AG08395 (cell line): ENCODE measurements at places on chromosomes 5 and 9.

DNA sequence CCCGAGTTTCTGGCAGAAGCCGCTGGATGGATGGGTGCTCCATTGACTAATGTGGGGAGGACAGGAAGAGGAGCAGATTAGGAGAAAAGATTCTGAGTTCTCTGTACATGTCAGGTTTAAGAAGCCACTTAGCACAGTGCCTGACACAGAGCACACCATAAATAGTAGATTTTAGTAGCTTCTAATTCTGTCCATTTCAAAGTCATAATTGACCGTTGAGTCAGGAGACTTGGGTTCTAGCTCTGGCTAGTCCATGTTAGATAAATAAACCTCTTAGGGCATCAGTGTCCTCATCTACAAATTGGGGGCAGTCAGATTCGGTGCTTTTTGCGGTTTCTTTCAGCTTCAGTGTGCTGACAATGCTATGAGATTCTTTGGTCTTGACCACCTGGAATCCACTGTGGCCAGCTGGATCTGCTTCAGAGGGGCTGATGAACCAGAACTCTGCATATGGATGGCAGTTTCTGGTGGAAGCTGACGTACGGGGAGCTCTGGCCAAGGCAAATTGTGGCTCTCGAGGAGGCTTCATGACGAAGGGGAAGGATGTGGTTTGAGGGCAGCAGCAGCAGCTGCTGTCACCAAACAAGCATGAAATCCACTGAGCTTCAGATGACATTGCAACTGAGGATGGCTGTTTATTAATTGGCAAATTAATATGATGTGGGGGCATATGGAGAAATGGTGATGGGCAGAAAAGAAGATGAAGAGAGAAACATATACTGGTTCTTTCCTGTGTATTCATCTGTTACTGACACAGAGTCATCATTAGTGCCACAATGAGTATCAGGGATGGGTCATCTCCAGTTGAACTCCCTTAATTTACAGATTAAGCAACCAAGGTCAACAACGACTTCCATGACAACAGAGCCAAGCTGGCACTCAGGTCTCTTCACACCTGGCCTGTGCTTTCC, 134.4 kb downstream of the AOPEP start:
- peak; percentile 90 for DNase-seq

DNA sequence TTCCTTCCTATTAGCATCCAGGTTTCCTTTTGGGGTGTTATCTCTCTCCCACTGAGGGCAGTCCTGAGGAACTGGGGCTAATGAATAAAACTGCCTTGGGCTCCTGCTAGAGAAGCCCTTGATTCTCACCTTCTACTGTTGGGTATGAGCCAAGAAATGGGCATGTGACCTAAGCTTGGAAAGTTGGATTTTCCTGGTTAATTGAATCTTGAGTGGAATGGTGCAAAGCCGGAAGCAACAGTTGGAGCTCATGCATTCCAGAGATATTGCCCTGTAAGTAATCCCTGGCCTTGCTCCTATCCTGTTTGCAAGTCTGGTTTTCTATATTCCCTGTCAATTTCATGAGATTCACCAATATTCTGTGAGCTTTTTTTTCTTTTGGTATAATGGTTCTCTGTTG, 158.5 kb upstream of the ELL2 start:
- DNase-seq, result no peak

- DNase-seq, result no peak
Measured at GRCh38 chr9:14075218-14075617, 238.7 kb downstream of the NFIB start.

DNA sequence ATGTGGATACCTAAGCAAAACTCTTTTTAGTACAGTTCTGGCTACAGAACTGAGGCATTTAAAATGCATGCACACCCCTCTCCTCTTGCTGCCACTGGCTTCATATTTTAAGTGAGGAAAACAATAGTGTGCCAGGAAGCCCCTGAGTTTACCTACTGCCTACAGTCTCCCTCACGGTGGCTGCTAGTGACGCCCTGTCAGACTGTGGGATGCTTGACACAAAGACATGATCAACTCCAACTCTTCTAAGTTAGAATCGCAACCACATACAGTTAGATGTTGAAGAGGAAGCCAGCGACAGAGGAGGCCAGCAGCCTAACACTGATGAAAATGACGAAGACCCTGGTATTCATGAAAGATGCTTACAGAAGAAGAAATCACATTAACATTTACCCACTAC, 1.3 kb downstream of the SEC16A start:
- no peak for DNase-seq

- DNase-seq, result no peak
Measured at GRCh38 chr5:32534041-32534440, 51.3 kb upstream of the SUB1 start.

DNA sequence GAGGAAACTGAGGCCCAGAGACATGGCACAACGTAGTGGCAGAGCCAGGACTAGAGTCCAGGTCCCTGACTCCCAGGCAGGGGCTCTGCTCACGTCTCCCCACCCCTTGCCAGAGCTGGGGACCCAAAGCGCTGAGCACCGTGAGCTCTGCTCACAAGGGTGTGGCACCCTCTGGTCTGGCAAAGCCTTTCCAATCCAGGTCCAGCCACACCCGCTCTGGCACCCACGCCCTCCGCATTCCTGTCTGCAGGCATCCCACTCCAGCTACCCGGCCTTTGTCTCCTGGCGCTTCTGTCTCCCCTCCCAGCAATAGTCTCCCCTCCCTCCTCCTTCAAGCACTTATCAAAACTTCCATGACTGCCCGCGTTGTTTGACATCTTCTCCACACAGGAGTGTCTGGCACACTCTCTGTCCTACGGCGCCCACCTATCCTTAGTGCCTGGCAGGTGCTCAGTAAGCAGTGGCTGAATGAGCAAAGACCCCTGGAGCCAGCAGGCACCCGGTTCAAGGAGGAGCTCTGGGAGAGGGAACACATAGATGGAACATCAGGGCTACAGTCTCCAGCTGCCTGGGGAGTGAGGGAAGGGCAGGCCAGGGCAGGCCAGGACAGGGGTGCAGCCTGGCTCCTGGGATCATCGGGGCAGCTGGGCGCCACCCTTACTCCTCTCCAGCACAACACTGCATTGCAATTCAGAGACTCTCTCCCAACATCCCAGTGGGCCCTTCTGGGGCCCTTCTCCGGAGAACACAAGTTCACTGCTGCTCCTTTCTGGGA, 12.0 kb downstream of the HIGD2A start:
- DNase-seq, result no peak

GRCh38 chr5:10903786-10904560, 142.9 kb upstream of the DAP start:
- DNase-seq, result no peak

- DNase-seq, result no peak
Measured at GRCh38 chr9:84404095-84404686, 63.6 kb upstream of the SLC28A3 start.

DNA sequence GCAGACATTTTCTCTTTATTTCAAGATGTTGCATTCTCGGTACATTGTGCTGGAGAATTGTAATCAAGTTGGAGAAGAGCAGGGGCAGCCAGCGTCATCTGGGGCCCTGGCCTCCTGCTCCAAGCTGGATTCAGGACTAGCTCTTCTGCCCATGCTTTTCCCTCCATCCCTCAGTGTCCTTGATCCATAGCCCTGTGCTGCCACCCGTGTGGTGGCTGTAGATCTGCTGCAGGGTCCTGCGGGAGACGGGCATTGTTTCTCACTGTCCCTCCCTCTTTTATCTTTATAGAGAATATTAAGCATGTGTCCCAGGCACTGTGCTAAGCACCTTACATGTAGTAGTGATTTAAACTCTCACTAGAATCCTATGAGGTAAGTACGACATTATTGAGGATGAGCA, 60.5 kb upstream of the HAND1 start:
- DNase-seq, result no peak

DNA sequence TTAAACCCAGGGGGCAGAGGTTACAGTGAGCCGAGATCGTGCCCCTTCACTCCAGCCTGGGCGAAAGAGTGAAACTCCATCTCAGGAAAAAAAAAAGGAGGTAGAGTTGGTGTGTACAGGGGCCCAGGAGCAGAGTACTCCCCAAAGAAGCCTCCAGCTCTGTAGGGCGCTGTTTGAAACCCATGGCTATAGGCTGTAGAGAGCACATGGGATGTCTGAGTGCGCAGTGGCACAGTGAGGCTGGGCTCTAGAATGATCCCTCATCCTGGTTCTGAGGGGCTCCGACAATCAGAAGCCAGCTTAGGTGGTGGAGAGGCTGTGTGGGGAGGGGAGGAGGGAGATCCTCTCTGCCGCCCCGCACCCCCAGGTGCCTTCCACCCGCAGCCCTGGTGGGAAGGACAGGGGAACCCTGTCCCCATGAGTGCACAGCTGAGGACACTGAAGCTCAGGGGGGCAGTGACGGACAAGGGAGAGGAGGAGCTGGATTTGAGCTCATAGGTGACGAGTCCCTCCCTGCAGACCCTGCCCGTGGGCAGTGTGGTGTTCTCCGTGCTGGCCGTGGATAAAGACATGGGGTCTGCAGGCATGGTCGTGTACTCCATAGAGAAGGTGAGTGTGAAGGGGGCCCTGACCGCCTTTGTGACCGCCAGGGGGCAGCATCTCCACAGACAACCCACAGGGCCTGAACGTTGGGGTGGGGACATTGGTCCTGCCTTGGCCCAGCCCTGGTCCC, 24.6 kb downstream of the CDHR2 start:
- DNase-seq, result peak; percentile 75

- peak; percentile 34 for DNase-seq
Measured at GRCh38 chr5:173547579-173547978, 68.9 kb downstream of the BOD1 start.

DNA sequence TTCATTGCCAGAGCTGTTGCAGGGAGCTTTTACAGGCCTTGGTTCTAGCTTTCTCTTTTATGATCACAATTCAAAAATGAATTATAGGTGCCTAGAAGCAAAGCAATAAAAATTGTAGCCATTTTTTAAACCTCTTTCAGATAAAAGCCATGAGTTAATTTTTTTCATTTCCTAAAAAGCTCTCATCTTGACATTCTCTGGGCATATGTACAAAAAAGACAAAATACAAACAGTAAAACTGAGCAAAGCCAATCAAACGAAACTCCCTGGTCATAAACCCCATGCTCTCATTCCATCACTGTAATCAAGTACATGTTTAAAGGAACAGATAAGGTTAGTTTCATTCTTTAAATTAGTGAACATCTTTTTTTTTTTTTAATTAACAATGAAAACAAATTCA, 101.9 kb downstream of the ERCC6L2 start:
- no peak for DNase-seq

GRCh38 chr5:135487839-135488514, 35.8 kb upstream of the TIFAB start:
- no peak for DNase-seq

DNA sequence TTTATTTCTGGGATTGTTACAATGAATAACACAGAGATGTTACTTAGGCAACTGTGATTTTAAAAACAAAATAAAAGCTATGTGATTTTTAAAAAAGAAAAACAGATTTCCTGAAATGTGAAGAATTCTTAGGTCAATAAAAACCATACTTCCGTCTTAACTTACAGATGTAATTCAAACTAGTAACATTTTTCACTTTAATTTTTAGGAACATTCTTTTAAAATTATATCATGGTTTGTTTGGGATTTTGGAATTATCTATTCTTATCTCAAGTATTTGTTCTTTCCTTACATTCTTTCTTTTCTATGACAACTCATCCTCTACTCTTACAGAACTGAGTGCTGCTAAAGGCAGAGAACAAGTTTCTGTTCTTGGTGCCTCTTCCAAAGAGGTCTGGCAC, 159.5 kb downstream of the RAPGEF6 start:
- DNase-seq, result peak; percentile 22

GRCh38 chr5:78888580-78889368, 96.3 kb downstream of the ARSB start:
- DNase-seq, result no peak

GRCh38 chr5:33855396-33855795, 36.4 kb downstream of the ADAMTS12 start:
- DNase-seq, result no peak

DNA sequence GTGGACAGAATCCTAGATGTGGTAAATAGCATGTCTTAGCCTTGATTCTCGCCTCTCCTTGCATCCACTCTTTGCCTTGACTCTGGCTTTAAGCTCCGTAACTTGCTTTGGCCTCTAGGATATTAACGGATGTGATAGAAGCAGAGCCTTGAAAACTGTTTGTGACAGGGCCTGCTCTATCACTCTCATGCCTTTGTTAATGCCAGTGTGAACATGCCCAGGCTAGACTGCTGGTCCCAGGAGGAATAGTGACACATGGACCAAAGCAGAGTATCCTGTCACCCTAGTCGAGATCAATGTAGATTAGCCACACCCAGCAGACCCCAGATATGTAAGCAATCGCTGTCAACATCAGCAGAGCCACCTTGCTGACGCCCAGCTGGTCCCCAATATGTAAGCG, 109.9 kb upstream of the C9orf72 start:
- no peak for DNase-seq

- no peak for DNase-seq
Measured at GRCh38 chr9:127154003-127154389, 31.6 kb upstream of the ANGPTL2 start.

DNA sequence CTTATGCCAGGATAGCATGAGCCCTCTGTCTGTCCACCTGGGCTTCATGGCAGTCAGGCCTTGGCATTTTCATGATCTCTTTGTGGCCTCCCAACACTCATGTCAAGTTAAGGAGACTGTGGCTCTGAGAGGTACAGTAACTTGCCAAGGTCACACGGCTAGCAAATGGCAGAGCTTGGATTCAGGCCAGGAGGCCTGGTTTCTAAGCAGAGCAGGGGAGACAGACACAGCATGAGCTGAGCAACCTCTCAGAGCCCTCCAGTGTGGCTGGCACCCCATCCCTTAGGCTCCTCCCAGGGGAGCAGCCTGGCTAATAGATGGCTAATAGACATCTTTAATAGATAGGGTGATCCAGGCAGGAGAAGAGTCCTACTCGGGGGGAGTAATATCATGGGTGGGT, 4.1 kb downstream of the SYNPO start:
- DNase-seq, result no peak

DNA sequence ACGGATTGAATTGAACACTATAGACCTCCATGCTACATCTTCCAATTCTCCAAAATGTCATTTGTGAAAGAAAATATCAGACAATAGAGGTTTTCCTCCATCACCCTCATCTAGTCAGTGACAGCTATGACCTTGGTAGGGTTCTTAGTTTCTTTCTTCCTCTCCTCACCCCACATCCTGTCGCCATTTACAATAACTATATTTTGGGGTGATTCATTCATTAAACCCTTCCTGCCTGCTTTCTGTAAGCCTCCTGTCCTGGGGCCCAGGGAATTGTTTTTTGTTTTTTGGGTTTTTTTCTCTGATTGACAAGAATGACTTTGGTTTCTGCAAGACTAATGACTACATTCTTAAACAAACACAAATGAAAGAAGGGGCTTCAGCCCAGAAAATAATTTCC, 82.6 kb downstream of the PRELID2 start:
- no peak for DNase-seq

DNA sequence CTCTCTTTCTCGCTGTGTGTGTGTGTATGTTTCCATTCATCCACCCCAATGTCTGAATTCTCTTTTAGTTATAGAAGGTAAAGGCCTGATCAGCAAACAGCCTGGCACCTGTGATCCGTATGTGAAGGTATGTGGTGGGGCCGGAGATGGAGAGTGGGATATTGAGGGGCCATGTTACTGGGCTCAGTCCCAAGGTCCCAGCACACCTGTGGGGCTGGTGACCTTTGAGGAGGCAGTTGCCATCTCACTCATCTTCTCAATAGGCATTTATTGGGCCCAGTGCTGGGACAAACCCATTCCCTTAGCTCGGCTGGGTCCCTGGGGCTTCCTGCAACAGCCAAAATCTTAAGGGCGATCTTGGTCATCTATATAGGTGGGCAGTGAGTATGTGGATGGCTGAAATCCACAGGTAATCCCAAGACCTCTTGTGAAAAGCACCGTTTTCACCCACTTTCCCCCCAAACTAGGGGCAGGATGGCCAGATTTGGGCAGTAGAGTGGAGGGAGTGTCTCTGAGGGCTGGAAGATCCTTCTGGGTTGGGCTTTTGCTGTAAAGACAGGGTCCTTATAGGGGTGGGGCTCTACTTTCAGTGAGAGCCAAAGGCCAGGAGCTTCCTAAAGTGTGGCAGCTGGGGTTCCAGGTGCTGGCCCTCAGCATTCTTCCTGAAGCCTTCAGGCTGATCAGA, 19.6 kb downstream of the RGS3 start:
- DNase-seq, result no peak
